ENCODE measurements at places on chromosomes 4 and X.

GRCh38 chr4:20462426-20463175 lies 210.9 kb downstream of the SLIT2 start:
- no peak for DNase-seq

DNA sequence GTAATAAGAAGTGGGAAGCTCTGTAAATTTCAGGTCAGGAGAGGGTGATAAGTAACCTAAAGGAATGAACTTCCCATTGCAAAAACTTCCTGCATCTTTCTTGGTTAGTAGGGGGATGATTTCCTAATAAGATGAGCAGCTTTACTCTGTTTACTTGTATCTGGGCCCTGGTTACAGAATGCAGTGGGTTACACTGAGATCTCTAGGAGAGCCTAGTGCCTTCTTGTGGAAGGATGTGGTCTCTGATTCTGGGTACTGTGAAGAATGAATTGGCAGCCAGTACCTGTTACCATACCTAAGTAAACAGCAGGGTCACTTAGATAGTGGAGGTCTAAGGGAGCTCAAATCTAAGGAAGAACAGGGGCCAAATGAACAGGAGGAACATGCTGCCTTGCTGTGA lies 320.6 kb downstream of the ARHGAP10 start:
- DNase-seq: no peak

DNA sequence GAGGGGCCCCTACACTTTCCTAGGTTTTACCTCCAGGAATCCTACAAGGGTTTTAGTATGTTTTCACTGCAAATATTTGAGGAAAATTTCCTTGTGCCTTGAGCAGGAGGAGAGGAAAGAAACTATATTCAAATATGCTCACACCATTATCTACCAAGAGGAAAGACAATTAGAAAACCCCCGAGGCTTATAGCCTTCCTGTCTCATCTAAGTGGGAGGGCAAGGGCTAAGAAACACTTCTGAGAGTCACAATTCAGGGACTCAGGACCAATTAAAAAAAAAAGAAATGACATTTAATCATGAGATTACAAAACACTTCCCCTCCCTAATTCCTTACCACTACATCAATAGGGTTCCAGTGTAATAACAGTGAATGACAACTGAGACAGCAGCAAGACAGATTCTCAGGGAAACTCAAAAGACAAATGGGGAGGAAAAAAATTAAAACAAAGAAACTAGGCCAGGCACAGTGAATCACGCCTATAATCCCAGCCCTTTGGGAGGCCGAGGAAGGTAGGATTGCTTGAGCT lies 45.6 kb downstream of the ATRX start:
- no peak for DNase-seq

GRCh38 chr4:164509951-164510350 lies 244.0 kb upstream of the SMIM31 start:
- DNase-seq: no peak

- DNase-seq: no peak
Observed at GRCh38 chr4:149645790-149646189, 169.9 kb downstream of the IQCM start.

DNA sequence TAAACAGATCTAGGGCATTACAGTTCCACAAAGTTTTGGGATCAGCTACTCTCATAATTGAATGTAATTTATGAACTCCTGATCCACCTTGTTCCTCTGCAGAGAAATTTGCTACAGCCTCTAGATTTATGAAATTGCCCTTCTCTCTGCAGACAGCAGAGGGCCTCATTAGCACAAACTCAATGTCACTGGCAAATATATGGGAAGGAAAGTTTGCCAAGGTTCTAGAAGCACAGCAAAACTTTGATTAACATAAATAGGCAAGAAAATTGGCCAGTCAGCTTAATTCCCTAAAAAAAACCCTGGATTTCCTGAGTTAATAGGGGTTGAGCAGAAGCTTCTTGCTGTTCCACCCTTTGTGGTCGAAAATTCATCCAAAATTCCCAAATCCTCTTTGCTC lies 31.5 kb downstream of the PRPS1 start:
- peak; percentile 53 for DNase-seq

DNA sequence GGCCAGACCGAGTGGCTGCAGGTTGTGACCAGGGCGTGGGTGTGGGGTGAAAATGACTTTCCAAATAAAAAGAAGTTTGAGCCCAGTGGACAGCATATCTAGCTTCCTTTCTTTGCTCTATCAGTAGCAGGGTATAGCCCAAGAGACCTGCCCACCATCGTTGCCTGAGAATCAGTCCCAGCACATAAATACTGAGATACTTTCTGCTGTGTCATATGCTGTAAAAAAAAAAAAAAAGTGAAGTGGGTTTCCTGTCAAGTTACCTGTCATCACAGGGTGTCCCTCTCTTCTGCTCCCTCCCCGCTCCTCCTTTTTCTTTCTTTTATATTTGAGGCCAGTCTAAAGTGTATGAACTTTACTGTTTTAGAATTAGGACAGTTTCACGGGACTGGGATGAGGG lies 330.3 kb upstream of the BOD1L1 start:
- no peak for DNase-seq

GRCh38 chr4:183229397-183229796 lies 90.7 kb downstream of the CLDN22 start:
- no peak for DNase-seq

DNA sequence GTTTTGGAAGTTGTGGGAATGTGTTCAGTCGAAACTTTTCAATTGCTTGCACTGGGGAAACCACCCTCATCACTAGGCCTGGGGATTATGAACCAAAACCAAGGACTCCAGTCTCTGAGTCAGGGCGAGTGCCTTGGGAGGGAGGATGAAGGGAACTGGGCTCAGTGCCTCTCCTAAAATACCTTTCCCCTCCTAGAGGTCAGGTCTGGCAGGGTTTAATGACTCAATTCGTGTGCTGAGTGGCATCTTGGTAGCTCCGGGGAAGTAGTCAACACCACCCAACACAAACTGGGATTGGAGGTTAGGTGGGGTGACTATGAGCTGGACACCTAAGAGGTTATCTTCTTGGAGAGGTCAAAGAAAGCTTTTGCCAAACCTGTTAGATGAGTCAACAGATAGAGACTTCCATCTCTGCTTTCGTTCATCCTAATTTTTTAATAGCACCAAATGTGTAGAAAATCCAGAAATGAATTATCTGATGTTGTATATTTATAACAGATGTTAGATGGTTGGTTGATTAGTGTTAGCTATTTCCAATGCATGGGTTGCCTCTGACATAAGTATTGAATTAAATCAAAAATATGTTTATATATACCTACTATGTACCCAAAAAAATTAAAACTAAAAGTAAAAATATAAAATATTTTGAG lies 202.8 kb downstream of the SHROOM3 start:
- no peak for DNase-seq

DNA sequence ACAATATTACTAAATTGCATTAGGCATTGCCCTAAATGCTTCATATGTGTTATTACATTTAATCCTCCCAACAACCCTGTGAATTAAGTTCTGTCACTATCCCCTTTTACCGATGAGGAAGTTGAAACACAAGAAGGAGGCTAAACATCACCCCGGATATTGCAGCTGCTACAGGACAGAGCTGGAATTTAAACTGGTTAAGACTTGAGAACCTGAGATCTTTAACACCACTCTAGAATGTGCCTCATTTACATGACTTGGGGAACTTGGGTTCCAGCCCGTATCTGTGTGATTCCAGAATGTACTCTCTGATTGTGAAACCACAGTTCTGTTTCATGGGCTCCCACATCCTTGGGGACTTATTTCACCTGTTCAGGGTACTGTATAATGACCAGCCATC lies 165.1 kb upstream of the PPARGC1A start:
- no peak for DNase-seq

DNA sequence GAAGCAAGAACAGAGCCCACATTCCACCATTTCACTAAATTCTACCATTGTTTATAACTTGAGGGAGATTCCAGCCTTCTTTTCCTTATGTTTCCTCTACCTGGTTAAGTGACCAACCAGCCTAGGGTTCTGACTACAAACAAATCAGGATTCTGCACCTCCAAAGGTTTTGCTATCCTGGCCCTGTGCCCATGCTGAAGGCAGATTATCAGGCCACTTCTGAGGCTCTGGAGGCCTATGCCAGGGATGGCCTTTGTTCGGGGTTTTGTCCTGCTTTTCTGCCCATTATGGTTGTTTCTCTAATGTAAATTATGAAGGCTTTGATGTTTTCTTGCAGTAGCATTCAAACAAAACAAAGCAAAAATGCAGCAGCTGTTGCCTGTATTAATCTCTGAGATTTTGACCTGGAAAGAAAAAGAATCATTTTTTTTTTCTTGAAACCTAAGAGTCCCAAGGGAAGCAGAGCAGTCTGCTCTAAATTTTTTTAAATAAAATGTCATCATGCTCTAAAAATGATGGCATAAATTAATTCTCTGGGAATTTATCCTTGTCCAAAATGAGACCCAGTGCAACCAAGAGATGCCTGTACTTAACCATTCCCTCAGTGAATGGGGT lies 55.6 kb downstream of the RNF150 start:
- peak; percentile 50 for DNase-seq

DNA sequence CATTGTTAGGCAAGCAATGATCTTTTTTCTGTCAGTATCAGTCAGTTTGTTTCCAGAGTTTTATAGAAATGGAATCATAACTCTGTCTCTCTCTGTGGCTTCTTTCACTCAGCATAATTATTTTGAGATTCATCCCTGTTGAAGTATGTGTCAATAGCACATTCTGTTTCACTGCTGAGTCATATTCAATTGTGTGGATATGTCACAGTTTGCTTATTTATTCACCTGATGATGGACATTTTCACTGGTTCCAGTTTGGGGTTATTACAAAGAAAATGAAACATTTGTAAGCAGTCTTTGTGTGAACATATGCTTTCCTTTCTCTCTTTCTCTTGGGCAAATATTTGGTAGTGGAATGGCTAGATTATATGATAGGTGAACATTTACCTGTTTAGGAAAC lies 10.2 kb upstream of the ZNF718 start:
- no peak for DNase-seq

GRCh38 chr4:177220376-177220775 lies 89.3 kb upstream of the NEIL3 start:
- DNase-seq: peak; percentile 3

DNA sequence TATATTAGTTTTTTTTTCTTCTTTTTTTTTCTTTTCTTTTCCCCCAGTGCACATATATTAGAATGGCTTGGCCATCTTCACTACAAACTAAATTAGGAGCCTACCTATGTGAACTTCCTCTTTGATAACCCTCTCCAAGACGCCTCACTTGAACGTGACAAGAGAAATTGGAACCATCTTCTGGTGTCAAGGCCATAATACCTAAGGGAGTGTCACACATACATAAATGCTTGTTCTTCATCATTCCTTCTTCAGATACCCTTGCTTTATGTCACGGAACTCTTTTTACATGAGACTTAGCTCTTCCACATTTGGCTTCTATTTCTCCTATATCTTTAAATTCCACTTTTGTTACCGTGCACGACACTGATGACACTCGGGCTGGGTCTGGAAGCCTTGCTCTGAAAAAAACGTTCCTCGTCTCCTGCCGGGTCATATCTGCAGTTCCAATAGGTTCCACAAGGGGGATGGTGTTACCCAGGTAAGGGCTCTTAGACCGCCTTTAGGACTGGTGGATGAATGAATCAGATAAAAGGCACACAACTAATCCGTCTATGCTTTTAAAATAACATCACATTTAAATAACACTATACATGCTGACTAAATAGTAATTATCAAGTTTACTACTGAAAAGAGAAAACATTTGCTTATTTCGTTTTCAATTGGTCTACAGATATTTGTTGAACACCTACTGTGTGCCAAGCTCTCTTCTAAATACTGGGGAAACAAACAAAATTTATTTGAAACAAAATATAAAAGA lies 19.9 kb downstream of the DGAT2L6 start:
- DNase-seq: peak; percentile 22

DNA sequence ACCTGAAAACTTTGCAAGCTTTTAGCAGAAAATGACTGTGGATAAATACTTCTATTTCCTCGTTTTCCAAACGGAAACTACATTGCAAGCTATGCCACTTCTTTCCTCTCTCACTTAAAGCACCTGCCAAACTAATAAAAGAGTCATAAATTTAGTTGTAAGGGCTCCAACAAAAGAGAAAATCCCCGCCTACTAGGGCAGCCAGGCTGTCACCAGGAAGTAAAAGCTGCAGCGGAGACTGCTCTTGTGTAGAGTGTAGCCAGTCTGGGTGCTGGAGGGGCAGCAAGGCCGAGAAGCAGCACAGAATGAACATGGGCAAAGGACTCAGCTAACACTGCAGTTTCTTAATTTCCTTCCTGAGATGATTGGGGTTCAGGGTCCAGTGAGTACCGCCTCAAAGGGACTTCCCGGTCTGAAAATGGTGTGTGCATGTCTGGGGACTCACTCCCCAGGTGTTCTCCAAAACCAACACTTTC lies 89.3 kb upstream of the MAML3 start:
- no peak for DNase-seq

GRCh38 chr4:31328932-31329331 lies 608.8 kb downstream of the PCDH7 start:
- DNase-seq: peak; percentile 12

- peak; percentile 75 for DNase-seq
Observed at GRCh38 chr4:52299120-52299519, 248.0 kb downstream of the SPATA18 start.

GRCh38 chrX:39886282-39886681 lies 211.5 kb downstream of the BCOR start:
- DNase-seq: no peak

GRCh38 chr4:112448306-112449132 lies 67.5 kb downstream of the NEUROG2 start:
- DNase-seq: no peak

DNA sequence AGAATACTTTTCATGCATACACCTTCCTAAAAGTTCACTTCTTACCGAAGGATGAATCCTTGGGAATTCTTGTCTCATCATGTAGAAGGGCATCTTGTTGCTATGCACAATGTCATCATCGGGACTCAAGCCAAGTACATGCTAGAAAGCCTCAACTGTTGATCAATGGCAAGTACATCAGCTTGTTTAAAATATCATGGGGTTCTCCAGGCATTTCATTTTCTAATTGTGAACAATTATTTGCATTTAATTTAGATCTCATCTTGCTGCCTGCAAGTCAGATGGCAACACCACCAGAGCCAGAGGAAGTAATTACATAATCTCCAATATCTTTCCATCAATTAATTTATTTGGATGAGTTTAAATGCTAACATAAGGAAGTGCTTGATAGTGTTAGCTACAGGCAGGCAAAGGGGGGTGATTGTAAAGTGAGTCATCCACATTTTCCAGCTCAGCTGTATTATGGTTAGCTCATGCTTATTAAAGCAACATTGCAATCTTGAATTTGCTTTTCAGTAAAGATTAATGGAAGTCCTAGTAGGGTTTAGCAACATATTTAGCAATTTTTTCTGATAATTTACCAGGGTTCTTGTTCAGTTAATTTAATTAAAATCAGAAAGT lies 356.5 kb downstream of the CBLL2 start:
- peak; percentile 21 for DNase-seq

DNA sequence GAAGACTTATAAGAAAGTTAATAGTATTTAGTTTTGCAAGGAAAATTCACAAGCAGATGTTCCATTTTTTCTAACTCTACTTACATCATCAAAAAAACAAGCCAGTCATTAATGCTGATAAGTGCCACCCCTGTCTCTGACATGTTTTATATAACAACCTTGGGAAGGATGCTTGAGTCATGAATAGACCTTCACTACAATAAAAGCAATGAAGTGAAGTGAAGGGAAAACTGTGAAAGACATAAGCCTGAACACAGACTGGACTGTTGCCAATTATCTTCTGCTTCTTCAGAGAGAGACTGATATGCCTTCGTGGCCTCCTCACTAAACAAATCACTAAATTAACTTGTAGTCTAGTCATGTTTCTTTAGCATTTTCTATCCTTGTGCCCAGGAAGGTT lies 353.2 kb downstream of the PDHA2 start:
- DNase-seq: no peak

- no peak for DNase-seq
Observed at GRCh38 chr4:22412013-22412412, 103.9 kb downstream of the ADGRA3 start.
